ENCODE measurements at places on chromosomes 16 and 17.
A peak's percentile ranks its signal among the peaks of the same experiment; 100 is the strongest.

DNA sequence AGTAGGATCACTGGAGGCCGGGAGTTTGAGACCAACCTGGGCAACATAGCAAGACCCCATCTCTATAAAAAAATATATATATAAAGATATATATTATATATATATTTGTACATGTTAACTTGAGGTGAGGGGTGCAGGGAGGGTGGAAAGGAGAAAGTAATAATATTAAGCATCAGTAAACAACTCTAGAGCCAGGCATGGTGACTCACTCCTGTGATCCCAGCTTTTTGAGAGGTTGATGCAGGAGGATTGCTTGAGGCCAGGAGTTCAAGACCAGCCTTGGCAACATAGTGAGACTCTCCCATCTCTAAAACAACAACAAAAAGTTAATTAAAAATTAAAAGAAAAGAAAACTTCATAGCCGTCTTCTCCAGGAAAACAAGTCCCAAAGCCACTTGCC lies 61.7 kb upstream of the SMURF2 start:
- no peak for DNase-seq

DNA sequence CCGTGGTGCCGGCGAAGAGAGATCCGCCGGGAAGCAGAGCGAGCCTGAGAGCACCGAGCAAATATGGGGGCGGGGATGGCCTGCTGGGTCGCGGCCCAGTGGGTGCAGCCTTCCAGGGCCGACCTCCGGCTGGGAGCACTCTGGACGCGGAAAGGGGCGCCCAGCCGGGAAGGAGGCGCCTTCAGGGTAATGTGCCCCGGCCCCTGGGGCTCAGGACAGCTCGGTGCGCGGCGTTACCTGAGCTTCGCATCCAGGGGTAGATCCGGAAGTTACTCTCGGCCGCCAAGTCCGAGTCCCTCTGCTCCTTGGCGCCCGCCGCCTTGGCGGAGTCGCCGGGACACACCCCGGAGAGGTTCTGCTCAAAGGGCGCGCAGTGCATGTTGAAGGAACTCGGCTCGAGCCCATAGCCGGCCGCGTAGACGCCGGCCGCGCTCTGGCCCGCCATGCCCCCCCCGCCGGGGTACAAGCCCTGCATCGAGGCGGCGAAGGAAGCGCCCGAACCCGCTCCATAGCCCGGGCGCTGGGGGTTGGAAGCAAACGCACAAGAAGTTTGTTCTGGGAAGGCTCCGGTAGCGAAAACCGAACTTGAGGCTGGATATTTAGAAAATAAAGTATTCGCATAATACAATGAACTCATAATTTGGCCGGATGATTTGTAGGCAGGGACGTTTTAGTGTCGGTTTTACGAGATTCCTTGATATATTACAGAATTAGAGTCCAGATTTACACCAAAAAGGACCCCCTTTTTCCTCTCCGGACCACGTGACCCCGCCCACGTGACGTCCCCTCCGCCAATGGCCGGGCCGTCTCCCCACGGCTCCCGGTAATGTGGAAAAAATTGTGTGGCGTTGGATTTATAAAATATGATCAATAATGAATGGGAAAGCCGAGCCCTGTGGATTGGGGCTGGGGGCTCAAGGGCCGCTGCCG lies at the start of gene HOXB7:
TSS of gene HOXB7 (minus strand) at position 736 of the 930 bp plus-strand sequence. CDS start at position 637, 99 bp downstream.
- peak; percentile 76 for DNase-seq

GRCh38 chr16:31707743-31708335 lies 165.8 kb upstream of the ZNF267 start:
- DNase-seq = no peak

DNA sequence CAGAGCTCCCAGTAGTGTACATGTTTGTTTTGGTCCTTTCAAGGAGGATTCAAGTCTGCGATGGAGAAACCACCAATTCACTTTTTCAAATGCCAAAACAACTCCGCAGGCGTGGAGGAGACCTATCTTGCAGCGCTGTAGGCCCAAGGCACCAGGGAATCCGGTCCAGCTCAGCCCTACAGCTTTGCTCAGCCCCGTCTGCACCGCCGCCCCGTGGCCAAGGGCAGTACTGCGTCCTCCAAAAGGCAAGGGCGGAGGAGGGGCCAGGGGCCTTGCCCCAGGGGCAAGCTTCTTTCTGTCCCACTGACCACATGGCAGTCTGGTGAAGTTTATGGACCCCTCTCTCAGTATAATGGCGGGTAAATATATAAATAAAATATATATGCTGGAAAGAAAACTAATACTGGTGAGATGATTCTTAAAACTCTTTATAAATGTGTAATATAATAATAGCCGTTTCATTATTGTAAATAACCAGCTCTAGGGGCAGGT lies 709 bp upstream of the CD300LG start:
- peak; percentile 84 for DNase-seq

- DNase-seq = peak; percentile 25
These were observed 26.2 kb downstream of the TEKT5 start for GRCh38 chr16:10668322-10669045.

- DNase-seq = no peak
These were observed 64.1 kb downstream of the PLCG2 start for GRCh38 chr16:81843243-81843582.

DNA sequence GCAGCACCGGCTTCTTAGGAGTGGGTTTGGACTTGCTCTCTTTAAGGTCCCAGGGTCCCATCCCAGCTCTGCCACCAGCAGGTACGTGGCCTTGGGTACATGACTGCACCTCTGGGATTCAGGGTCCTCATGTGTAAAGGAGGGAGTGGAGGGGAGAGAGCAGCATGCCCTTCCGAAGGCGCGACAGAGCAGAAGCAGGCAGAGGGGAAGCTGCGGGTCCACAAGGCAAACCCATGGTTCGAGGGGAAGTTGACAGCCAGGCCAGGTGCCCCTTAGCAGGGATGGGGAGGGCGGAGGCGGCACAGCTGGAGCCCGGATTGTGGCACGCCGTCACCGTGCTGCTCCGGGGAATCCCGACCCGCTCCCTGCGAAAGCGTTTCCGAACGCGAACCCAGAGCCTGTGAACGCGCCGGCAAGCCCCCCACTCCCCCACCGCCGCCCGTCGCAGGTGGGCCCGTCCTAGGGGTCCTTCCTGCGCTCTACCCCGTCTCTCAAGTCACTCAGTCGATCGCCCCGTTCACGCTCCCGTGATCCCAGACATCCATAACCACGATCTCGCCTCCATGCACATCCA lies 4.1 kb upstream of the TBX2 start:
- DNase-seq = no peak

GRCh38 chr17:28950752-28951427 lies 428 bp downstream of the PHF12 start:
- DNase-seq = no peak

DNA sequence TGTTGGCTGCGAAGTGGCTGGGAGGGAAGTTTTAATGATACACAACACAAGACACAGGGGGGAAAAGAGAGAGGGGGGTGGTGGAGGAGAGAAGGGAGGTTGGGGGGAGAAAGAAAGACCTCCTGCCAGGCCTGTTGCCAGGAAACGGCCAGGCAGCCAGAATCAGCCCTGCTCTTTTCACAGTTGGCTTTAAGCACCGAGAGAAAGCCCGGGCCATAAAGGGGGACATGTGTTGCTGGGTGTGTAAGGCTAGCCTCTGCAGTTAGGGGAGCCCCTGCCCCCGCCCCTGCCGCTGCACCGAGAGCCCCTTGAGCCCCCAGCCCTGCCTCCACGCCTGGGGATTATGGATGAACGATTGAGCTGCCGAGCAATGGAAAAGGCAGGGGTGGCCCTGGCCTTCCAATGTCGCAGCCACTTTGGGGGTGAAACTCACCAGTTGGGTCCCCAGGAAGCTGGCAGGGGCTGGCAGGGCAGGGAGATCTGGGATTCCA lies 13.9 kb upstream of the WNT3 start:
- DNase-seq = no peak

- no peak for DNase-seq
These were observed 2.8 kb downstream of the KRT10 start for GRCh38 chr17:40819528-40820125.

GRCh38 chr17:83085103-83085502 lies 5.7 kb downstream of the METRNL start:
- DNase-seq = no peak

DNA sequence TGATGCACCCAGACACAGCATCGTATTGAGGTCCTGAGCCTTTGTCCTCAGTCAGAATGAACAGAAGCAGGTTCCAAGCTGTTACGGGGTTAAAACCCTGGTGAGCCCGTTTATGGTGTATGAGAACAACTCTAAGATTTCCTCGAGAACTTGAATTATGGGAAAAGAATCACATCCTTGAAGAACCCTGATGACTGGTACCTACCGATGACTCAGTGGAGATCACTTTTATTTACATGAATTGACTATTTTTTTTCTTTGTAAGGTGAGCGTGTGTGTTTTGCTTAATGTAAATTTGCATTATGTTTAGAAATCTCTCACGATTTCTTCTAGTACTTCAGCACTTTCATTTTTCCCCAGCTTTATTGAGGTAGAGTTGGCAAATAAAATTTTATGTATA lies 3.3 kb upstream of the KRTAP4-4 start:
- DNase-seq = no peak

DNA sequence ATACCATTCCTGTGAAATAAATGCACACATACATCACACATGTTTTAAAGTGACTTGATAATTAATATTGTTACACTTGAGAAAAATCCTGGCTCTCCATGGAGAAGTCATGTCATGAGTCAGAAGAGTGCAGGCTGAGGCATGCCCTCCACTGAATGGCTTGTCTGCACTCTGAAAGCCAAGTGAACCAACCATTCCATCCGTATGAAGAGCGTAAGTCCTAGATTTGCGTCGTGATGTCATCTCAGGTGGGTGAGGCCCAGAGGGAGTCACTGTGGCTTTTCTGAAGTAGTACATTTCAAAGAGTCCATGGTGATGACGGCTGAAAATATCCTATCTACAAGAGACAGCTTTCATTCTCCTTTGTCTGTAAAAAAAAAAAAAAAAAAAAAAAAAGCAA lies 83.5 kb upstream of the IRX5 start:
- no peak for DNase-seq

DNA sequence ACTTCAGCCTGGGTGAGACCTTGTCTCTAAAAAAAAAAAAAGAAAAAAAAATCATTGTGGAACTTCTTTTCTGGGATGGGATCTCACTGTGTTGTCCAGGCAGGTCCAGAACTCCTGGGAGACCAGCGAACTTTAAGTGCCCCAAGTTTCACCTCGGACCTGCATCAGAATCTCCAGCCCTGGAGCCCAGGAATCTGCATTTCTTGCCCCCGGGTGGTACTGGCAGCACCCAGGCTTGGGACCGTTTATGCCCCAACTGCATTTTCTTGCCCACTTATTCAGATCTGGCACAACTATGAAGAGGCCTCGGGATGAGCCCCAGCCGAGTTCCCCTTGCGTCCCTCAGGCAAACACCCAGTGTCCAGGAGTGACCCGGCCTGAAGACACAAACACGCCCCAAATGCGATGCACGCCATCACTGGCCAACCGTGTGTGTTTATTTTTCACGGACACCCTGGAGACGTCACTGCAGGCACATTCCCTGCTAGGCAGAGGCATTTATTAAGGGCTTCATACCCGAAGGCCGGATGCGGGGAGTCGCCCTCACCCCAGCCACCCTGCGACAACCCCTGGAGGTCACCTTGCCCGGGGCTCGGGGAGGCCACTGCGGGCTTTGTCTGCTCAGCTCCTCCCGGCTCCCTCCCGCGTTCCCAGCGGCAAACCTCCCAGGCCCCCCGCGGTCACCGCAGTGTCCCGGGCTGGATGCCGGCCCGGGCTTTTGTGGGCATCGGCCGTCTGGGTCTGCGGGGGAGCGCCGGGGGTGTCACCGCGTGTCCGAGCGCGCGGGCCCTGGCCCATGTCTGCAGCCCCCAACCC lies 684 bp upstream of the SPIRE2 start:
- DNase-seq = no peak

- peak; percentile 11 for DNase-seq
These were observed 2.2 kb downstream of the GALNS start for GRCh38 chr16:88854306-88855111.

DNA sequence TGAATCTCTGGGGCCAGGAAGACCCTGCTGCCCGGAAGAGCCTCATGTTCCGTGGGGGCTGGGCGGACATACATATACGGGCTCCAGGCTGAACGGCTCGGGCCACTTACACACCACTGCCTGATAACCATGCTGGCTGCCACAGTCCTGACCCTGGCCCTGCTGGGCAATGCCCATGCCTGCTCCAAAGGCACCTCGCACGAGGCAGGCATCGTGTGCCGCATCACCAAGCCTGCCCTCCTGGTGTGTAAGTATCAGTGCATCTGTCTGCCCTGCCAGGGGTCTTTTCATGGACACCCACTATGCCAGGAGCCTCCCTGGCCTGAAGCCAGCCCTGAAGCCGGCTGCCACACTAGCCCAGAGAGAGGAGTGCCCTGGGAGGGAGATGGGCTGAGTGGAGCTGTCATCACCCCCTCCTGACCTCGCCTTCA lies at the start of gene CETP:
TSS of gene CETP (plus strand) at position 100 of the 431 bp plus-strand sequence. CDS start at position 130, 30 bp downstream.
- DNase-seq = no peak

DNA sequence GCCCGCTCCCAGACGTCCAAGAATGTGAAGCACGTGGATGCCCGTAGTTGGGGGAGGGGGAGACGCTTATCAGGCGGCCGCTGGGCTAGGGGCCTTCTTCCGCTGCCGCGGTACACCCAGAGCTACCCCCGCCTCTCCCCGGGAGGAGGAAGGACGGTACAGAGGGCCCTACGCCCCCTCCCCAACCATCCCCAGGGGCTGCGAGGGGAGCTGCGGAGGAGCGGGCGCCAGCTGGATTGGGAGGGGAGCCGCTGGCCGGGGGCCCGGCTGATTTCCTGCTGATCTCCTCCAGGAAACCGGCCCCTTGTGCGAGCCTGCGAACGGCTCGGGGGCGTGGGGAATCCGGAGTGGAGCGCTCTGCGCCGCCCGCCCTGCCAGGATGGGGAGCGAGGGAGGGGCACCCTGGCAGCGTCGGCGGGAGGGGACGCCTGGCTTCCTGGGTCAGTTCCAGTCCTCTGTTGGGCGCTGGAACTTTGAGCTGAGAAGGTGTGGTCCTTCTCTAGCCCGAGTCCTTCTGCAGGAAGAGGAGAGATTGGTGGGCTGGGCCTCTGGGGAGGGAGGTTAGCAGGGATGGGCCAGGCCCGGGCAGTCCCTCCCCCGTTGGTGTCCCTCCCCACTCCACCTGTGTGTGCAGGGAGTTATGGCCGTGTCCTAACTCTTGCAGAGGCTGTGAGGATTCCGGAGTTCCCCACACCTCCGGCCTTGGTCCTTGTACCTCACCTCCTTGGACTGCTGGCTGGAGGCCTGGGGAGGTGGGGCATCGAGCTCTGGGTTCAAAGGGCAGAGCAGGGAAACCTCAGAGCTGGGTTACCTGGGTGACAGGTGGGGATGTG lies 19.2 kb downstream of the GJD3 start:
- DNase-seq = no peak

GRCh38 chr16:72126429-72126765 lies 32.8 kb downstream of the DHX38 start:
- no peak for DNase-seq

DNA sequence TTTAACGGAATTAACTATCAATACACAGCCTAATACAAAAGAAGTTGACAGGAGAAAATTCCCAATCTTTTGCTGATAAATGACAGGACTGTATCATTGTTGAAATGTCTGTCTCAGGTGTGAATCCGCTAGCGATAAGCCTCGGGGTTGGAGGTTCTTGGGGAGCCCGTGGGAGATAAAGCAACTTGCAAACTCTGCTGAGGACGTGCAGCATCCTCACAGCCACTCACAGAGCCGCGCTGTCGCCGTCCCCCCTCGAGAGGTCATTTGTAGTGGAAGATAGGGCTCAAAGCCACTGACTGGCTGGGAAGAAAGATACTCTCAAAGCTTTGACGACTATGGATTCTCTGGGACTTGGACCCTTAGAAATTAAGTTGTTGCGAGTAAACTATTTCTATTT lies 17.0 kb downstream of the MAP1LC3B start:
- DNase-seq = no peak

- no peak for DNase-seq
These were observed 3.8 kb downstream of the PRR29 start for GRCh38 chr17:64001763-64002529.

GRCh38 chr16:12543700-12544476 lies 259.8 kb downstream of the CPPED1 start:
- DNase-seq = no peak

GRCh38 chr17:79982986-79983385 lies 52.7 kb downstream of the TBC1D16 start:
- DNase-seq = no peak
